Fibroblast of villous mesenchyme (primary cell): ENCODE measurements at places on chromosomes 4 and X. TPM values are rescaled to one million over a fixed set of nuclear protein-coding genes. Genes with fewer than 3 reads are reported as not detected.
A peak's percentile ranks its signal among the peaks of the same experiment; 100 is the strongest.

- no peak for DNase-seq
These were observed 211.9 kb downstream of the SOX3 start for GRCh38 chrX:140292961-140293360.

GRCh38 chr4:91058345-91058744 lies 931.2 kb downstream of the CCSER1 start:
- peak; percentile 18 for DNase-seq

- no peak for DNase-seq
These were observed 57.4 kb downstream of the PSAPL1 start for GRCh38 chr4:7377223-7377865.

- DNase-seq = no peak
These were observed 28.2 kb downstream of the IGFBP7 start for GRCh38 chr4:57081651-57082621.

DNA sequence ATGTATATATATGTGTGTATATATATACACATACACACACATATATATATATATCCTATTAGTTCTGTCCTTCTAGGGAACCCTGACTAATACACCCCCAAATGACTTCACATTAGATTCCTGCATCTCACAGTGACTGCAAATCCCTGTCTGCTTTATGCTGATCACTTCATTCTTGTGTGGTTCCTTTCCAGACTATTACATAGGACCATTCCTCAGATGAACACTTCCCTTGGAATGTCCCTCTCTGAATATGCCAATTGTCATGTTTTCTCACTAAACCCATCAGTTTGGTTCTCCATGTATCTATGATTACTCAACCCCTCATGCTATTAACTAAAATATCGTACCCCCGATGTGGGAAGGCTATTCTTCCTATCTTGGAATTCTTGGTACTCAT lies 605.2 kb upstream of the NR3C2 start:
- DNase-seq = no peak

DNA sequence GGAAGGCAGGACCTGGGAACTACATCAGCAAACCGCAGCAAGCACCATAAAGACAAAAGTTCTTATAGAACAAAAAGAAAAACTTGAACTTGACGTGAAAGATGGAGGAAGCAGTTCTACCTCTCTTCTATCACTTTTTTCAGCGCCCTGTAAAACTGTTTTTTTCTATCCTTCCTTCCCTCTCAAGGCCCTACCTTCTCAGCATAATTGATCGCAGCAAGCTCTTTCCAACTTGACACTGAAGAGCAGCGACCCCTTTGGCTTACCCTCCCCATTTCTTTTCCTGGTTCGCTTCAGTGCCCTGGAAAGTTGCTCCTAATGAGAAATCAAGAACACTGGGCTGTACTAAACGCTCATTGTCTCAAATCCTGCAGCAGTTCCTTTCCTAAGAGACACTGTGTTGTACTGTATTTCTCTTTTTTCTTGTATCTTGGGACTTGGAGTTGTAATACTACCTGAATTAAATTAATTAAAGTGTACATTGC lies 150.6 kb upstream of the SLC4A4 start:
- no peak for DNase-seq

GRCh38 chr4:17310269-17310652 lies 201.6 kb downstream of the QDPR start:
- DNase-seq = peak; percentile 11

Gene SLC10A6
- total RNA-seq = under 0.01 TPM in 1 of 2 replicates, not detected in the other

DNA sequence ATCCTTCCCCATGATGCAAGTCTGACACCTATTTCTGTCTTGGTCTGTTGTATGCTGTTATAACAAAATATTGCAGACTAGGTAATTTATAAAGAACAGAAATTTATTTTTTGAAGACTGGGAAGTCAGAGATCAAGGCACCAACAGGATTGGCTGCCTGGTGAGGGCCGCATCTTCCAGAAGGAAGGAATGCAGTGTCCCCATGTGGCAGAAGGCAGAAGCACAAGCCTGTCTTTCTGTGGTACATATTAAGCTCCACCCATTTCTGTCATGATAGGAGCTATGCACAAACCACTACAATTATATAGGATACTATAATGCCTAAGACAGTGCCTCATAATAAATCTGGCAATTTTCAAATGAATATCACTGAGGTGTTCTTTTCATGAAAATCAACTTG lies 502.3 kb upstream of the DIAPH2 start:
- no peak for DNase-seq

GRCh38 chr4:164803702-164804101 lies 49.8 kb downstream of the SMIM31 start:
- no peak for DNase-seq

DNA sequence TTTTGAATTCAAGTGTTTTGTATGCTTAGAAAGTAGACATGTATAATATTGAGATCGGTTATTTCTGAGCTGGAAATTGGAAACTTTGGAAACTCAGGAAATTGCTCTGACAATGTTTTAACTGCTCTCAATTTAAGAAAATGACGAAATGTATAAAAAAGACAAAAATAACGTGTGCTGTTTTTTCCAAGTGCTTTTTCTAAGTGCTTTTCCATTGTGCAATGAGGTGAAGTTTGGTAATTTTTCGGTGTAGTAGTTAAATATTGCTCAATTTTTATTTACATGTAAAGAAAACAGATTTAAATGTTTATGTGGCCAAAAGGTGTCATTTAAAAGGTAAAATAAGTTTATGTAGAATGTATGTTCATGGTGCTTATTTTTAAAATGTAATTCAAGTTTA lies 39.4 kb upstream of the RHOH start:
- DNase-seq = peak; percentile 56

Gene COX7B2
- not detected in 2 replicates for total RNA-seq

Gene PALLD
- 188 and 281 TPM in 2 replicates for total RNA-seq

- peak; percentile 62 for DNase-seq
These were observed 237.5 kb downstream of the BCOR start for GRCh38 chrX:39859991-39860861.
